Cortex of kidney (tissue), 1 donor: ENCODE measurements at places on chromosomes 2 and 18.

DNA sequence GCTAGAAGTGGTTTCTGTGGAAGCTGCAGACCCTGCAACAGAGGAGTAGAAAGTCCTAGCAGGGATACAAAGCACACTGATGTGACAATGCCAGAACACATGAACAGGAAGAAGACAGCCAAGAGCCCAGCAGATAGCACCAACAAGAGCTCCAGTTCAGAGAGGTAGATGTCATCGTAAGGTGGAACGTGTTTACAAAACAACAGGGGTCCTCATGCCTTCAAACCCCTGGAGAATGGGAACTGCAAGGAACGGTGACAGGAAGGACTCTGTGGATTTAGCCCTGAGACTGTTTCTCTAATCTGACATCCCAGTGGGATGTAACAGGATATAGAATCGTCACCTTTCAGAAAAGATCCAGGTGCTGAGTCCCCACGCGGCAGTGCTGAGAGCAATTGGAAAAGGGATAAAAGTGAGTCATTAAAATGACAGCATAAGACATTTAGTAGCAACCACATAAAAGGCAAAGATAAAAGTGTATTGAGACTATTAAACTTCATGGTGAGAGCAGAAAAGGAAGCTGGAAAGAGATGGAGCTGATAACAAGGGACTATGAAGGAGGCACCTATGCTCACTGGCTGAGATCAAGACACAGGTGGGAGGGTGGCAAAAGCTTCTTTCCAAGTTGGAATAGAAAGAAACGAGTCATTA, 195.2 kb downstream of the FBXO15 start:
- no peak for DNase-seq

DNA sequence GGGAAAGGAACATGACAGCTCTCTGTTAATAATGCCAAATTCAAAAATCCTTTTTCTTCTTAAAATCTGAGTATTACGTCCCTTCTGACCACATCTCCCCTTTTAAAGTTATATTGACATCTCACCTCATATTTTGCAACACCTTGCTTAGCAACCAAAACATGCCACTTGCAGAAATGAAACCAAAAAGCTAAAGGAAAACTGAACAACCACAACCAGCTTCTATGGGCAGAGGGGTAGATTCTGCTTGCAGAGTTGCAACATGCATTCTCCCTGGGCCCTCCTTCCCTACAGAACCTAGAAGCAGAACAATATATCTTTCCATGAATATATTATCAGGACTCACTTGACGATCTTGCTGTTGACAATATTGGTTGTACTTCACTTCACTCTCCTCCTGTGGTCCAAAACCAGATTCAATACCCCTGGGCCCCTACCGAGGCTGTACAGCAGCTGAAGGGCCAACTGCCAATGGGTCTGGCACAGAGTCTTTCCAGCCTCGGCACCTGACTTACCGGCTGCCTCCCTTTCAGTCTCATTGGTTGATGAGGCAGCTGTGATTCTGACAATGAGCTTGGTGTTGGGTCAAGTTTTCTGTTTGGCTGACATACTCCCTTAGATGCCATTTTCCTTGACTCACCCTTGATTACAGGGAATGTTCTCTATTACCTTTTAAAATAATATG, 616.6 kb downstream of the ZEB2 start:
- DNase-seq, result no peak

- DNase-seq, result no peak
Measured at GRCh38 chr18:25817546-25818237, 272.7 kb downstream of the SS18 start.

DNA sequence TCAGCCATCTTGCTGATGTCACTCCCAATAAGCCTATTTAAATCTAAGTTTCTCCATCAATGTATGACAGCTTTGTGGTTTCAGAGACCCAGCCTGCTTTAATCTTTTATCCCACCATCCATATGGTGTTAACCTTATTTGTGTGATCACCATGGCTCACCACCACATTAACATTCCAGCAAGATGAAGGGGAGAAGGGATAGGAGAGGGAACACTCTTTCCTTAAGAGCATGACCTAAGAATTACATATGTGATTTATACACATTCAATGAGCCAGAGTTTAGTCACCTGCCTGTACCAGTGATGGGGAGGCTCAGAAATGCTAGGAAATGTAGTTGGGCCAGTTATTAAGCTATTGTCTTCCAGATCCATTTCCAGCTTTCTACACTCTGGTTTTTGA, 44.5 kb upstream of the CHN1 start:
- DNase-seq, result no peak

- no peak for DNase-seq
Measured at GRCh38 chr18:7002107-7002506, 115.5 kb downstream of the LAMA1 start.

DNA sequence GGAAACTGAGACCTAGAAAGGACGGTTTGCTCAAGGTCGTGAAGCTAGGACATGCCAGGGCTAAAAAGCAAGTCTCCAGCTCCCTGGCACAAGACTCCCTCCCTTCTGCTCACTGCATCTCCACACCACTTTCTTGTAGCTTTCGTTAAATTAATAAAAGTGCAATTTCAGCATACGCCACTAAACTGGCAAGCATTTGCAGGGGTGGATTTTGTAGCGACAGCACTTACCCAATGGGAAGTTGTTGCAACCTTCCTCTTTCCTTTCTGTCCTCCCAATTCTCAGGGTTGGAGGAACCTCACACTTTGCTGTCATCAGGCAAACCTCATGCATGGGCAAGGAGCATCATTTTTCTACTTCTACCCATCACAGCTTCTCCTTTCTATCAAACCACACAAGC, 7.4 kb upstream of the RHOB start:
- no peak for DNase-seq

DNA sequence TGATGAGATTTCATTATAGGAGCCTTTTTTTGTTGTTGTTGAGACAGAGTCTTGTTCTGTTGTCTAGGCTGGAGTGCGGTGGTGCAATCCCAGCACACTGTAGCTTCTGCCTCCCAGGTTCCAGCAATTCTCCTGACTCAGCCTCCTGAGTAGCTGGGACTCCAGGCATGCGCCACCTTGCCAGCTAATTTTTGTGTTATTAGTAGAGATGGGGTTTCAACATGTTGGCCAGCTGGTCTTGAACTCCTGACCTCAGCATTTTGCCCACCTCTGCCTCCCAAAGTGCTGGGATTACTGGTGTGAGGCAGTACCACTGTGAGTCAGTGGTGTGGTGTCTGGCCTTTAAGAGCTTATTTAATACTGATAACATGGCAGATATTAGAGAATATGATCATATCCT, 60.1 kb downstream of the MOB4 start:
- no peak for DNase-seq
